ENCODE measurements at places on chromosomes 12 and 14. TPM values are rescaled to one million over a fixed set of nuclear protein-coding genes. Genes with fewer than 3 reads are reported as not detected.

The CCDC175 gene
- not detected for total RNA-seq

The PKP2 gene
- 42.3 TPM for total RNA-seq

- DNase-seq, result no peak
Measured at GRCh38 chr12:4293299-4293965, 19.9 kb downstream of the CCND2 start.

The MYF5 gene
- total RNA-seq, result not detected

DNA sequence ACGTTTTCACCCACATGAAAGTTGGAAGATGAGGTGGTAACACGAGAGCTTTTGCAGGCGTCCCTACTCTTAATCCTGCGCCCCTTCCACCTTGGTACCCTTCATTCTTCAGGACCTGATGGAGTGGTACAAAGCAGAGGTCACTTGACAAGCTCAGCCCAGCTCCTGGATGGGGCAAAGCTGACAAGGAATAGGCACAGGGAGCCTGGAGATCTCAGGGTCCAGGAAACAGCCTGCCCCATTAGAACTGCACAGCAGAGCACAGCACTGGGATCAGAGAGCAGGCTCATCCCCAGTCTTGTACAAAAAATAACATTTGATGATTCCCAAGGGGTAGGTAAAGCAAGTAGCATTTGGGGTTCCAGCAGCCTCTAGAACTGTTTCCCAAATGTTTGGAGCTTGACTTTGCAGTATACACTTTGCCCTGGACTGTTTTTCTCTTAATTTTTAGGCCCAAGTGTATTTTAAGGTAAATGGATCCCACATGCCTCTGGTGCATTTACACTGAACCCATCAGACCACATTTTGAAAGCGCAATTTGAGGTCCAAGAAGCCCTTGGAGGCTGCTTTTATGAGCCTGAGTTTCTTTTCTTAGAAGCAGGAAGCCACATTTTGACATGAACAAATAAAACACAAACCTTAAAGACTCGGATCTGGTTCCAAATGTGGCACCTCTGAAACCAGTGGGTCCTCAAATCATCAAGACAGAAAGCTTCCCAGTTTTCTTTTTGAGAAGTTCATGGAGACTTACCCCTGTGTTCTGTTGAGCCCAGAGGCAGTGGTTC, 633 bp downstream of the TC2N start:
- no peak for DNase-seq

DNA sequence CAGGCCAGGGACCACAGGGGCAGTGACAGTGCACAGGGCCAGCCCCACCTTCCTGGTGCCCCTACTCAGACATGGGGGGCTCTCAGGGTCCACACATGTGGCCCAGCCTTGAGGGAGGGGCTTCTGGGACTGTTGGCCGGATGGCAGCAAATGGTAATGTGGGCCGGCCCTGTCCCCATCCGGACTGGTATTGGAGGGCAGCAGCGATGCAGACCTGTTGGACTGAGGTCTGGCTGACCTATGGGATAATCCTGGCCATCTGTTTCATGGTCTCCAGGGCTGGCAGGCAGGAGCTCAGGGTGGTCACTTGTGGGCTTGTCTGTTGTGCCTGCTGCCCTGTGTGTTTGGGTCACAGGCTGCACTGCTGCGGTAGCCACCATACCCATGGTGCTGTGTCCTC, 387.5 kb downstream of the TMEM121 start:
- no peak for DNase-seq

The LPAR5 gene
- total RNA-seq, result 0.14 TPM

DNA sequence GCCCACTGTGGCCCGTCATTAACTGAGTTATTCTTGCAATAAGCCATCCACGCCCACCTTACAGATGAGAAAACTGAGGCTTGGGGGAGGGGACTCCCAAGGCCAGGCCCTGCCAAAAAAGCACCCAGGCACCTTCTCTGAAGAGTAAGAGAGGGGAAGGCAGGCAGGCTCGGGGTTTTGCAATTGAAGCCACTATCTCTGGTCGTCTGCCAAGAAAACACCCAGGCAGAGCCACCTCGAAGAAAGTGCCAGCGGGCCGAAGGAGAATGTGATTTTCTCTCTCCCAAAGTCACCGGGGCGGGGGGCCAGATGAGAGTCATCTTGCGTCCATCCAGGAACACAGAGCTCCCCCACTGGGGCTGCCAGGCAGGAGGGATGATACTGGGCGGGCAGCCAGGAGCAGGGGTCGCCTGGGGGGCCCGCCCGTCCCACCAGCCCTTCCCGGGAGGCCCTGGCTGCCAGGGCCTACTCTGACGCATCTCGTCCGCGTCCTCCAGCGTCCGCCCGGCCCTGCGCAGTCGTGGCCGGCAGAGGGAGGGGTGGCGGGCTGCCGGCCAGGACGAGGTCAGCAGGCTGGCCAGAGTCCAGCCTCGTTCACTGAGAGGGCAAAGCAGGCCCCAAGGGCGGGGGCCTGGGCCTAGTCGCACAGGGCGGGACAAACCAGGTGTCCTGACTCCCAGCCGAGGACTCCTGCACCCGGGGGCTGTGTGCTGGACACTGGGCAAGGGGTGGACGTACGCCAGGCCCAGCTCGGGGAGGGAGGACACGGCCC, 74.3 kb downstream of the RFLNA start:
- DNase-seq, result no peak

Measured in mammary epithelial cell (primary cell).